ENCODE measurements at places on chromosomes 3 and 15.

- DNase-seq = no peak
These were observed 160.0 kb downstream of the SQOR start for GRCh38 chr15:45794712-45795439.

- DNase-seq = no peak
These were observed 239.4 kb downstream of the RORA start for GRCh38 chr15:60989696-60990095.

- DNase-seq = no peak
These were observed 90.0 kb downstream of the ETFA start for GRCh38 chr15:76221085-76221767.

GRCh38 chr15:81275711-81276392 lies 48.1 kb downstream of the STARD5 start:
- no peak for DNase-seq

- no peak for DNase-seq
These were observed 31.2 kb upstream of the MYO5C start for GRCh38 chr15:52326756-52327155.

- no peak for DNase-seq
These were observed 8.2 kb downstream of the TXNRD3 start for GRCh38 chr3:126646674-126647073.

GRCh38 chr3:112002096-112002971 lies 3.6 kb downstream of the TAGLN3 start:
- no peak for DNase-seq

DNA sequence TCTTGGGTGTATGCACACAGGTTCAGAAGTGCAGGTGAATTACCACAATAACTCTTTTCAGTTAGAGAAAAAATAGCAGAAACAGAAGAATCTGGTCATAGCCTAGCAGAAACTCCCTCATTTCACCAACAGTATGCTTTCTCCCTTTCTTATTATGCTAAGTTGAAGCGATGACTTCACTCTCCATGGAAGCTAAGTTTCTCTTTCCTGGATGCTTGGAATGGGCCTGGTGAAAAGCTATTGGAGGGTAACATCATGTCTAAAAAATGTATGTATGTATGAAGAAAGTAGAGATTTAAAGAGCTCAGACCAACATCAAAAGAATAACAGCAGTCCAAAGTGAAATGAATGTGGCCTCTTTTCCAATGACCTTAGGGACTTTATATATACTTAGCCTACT lies 145.5 kb downstream of the TIGIT start:
- DNase-seq = no peak

GRCh38 chr15:45612790-45613415 lies 21.9 kb upstream of the SQOR start:
- no peak for DNase-seq

GRCh38 chr3:118884748-118885206 lies 149.9 kb downstream of the IGSF11 start:
- peak; percentile 64 for DNase-seq

GRCh38 chr15:40595773-40596172 lies 1.7 kb downstream of the KNL1 start:
- no peak for DNase-seq

DNA sequence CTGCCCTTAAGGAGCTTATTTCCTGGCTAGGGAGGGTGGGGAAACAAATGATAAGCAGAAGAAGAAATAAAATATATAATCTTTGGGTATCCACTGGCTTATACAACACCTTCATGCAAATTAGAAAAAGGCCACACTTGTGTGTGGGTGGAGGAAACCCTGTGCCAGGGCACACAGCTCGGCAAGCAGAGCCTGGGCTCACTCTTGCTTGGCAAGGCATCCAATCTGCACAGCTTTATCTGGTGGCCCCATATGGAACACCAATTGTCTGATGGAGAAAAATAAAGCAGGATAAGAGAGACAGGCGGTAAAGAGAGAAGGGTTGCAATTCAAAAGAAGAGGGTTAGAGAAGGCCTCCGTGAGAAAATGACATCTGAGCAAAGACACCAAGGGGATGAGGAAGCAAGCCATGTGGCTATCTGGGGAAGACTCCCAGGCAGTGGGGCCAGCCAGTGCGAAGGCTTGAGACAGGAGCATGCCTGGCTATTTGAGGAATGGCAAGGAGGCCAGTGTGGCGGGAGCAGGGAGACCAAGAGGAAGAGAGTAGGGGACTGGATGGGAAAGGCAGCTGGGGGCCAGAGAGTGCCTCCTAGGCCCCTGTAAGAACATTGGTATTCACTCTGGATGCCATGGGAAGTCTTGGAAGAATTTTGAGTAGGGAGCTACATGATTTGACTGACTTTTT lies 22.5 kb upstream of the VPS8 start:
- DNase-seq = no peak

All from CD4-positive, alpha-beta memory T cell (primary cell).